H9 (cell line): ENCODE measurements at places on chromosomes 5 and 9. TPM values are rescaled to one million over a fixed set of nuclear protein-coding genes. Genes with fewer than 3 reads are reported as not detected.

- DNase-seq, result no peak
These were observed 3.5 kb downstream of the SPOUT1 start for GRCh38 chr9:128825923-128826700.

DNA sequence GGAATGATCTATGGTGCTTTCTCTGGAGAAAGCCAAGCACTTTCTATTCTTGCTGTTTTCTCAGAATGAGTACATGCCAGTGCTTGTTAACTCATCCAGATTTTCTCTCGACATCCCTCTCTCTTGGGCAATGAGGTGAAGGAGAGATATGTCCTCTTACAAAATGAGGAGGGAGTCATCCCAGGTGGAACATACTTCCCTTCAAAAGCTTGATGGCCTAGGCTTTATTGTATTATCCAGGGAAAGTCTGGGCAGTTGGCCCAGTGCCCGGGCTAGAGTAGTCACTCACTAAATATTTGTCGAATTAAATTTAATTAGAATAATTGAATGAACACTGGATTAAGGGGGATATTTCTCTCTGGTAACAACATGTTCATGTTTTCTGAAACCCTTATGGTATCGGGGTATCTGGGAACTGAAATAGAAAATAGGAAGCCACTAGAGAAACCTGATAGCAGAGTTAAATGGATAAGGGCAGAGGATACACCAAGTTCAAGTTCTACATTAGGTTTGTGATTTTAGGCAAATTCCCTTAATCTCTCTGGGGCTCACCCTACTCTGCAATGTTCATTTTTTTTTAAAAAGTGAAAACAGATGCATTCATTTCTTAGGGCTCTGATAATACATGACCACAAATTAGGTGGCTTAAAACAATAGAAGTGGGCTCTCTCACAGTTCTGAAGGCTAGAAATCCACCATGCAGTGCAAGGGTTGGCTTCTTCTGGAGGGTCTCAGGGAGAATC lies 99.6 kb downstream of the LIFR start:
- DNase-seq, result no peak

GRCh38 chr5:171205375-171205774 lies 103.7 kb upstream of the TLX3 start:
- DNase-seq, result no peak

Gene ZCCHC10
- total RNA-seq, result 34.0 and 34.4 TPM in 2 replicates

Gene INSL4
- total RNA-seq, result not detected in 2 replicates

Gene PCDHB4
- total RNA-seq, result 1.3 and 1.6 TPM in 2 replicates

- no peak for DNase-seq
These were observed 158.6 kb upstream of the GLRA1 start for GRCh38 chr5:152083231-152083630.

- no peak for DNase-seq
These were observed 31.1 kb upstream of the GAS1 start for GRCh38 chr9:86978413-86978812.

DNA sequence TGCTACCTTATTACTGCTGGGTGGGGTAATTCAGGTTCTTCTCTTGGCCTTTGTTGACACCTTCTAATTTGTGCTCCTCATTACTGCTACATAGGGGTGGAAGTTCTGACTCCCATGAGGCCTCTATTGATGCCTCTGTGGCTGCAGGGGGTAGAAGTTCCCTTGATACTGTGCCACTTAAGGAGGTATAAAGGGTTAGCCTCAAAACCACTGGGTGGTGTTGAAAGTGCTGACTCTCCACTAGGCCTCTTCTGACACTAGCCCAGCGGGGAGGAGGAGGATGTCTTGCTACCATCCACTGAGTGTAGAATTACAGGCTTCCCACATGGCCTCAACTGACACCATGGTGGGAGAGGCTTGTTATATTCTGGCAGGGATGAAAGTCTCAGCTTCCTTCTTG lies 36.7 kb upstream of the CCDC112 start:
- no peak for DNase-seq

GRCh38 chr5:18098691-18099090 lies 464.4 kb downstream of the TAF11L14 start:
- DNase-seq, result no peak

DNA sequence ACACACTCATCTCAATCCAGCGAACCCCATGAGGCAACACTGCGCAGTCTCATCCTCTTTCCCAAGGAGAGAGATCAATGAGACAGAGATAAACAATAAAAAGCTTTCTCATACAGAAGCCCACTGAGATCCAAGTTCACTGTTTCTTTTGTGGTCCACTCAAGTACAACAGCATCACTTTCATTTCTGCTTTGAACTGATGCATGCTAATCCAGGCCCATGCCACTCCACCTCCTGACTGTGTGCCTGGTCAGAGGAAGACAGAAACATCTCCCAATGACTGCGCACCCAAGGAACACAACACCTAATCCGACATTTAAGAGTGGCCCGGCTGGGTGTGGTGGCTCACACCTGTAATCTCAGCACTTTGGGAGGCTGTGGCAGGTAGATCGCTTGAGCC lies 104.0 kb downstream of the SERINC5 start:
- no peak for DNase-seq

- DNase-seq, result peak; percentile 31
These were observed 1.3 kb upstream of the REEP5 start for GRCh38 chr5:112923148-112923917.

DNA sequence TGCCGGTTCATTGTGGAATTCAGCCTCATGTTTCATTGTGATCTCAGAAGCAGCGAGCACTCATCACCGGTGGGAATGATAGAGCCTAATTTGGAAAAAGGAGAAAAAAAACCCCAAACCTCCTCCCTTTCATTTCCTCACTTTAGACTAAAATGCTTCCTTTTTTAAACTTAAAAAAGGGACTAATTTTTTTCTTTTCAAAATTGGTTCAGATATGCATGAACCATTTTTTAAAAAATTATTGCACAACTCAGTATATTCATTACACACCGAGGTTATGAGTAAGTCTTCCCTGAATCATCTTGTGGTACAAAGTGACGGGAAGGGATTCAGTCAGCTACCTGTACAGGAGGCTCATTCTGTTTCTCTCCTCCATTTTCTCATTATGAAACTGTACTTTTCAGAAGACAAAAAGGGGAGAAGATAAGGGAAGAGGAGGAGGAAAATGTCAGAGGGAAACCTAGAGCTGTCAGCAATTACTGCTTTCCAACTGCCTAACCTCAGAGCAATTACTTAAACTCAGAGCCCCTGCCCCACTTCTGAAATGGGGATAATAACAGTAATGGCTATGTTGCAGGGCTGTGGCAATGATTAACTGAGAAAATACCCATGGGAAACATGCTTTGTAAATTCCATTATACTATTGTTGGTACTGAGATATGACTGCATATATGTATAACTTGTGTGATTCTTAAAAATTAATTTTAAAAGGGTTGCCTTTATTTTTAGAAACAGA lies 24.0 kb downstream of the GALNT10 start:
- DNase-seq, result no peak

- DNase-seq, result no peak
These were observed 8.6 kb downstream of the CYLC2 start for GRCh38 chr9:103003689-103004088.

- DNase-seq, result no peak
These were observed 92.5 kb downstream of the HTR4 start for GRCh38 chr5:148561801-148562311.

GRCh38 chr9:132982458-132982857 lies 4.0 kb downstream of the GFI1B start:
- DNase-seq, result no peak

Gene UBTD2
- total RNA-seq, result 39.9 and 42.6 TPM in 2 replicates

Gene PTGES
- 1.6 and 2.4 TPM in 2 replicates for total RNA-seq
